Right cardiac atrium (tissue), 5 donors: ENCODE measurements at places on chromosomes 2 and 18. TPM values are rescaled to one million over a fixed set of nuclear protein-coding genes. Genes with fewer than 3 reads are reported as not detected.

Gene CEP76
- polyA plus RNA-seq: 2.3 TPM

Gene CDKL4
- polyA plus RNA-seq: 0.05 TPM

Gene KRTCAP3
- polyA plus RNA-seq: 0.38 TPM

Gene MC4R
- not detected for polyA plus RNA-seq

Gene CASP10
- polyA plus RNA-seq: 3.6 TPM

Gene HAAO
- polyA plus RNA-seq: 4.6 TPM

Gene ORC4
- 13.9 TPM for polyA plus RNA-seq

Gene SAP130
- polyA plus RNA-seq: 5.7 TPM

Gene UGT1A3
- not detected for polyA plus RNA-seq

Gene CSRNP3
- 1.6 TPM for polyA plus RNA-seq

Gene MYCN
- 0.29 TPM for polyA plus RNA-seq

Gene STPG4
- not detected for polyA plus RNA-seq

Gene SCN7A
- 9.4 TPM for polyA plus RNA-seq

Gene CTNNA2
- 0.14 TPM for polyA plus RNA-seq

Gene HOXD9
- polyA plus RNA-seq: 0.09 TPM

Gene IL36G
- not detected for polyA plus RNA-seq

Gene MYO7B
- 0.81 TPM for polyA plus RNA-seq

Gene PIEZO2
- polyA plus RNA-seq: 0.18 TPM

Gene CLEC4F
- 0.36 TPM for polyA plus RNA-seq

Gene CNGA3
- polyA plus RNA-seq: not detected

Gene SLC8A1
- polyA plus RNA-seq: 41.8 TPM

Gene SNORC
- polyA plus RNA-seq: 0.59 TPM

Gene SPIRE1
- polyA plus RNA-seq: 9.5 TPM

Gene EFR3B
- 2.9 TPM for polyA plus RNA-seq

Gene DSG3
- polyA plus RNA-seq: not detected

Gene RNF152
- polyA plus RNA-seq: 3.6 TPM
